Calu3 (cell line): ENCODE measurements at places on chromosomes 7 and 10. TPM values are rescaled to one million over a fixed set of nuclear protein-coding genes. Genes with fewer than 3 reads are reported as not detected.

The GIMAP2 gene
- total RNA-seq: 3.9 and 4.7 TPM in 2 replicates

The PRRT4 gene
- total RNA-seq: 0.15 TPM in 1 of 2 replicates, not detected in the other

- no peak for DNase-seq
These were observed 46.9 kb downstream of the PRPF18 start for GRCh38 chr10:13633689-13634088.

DNA sequence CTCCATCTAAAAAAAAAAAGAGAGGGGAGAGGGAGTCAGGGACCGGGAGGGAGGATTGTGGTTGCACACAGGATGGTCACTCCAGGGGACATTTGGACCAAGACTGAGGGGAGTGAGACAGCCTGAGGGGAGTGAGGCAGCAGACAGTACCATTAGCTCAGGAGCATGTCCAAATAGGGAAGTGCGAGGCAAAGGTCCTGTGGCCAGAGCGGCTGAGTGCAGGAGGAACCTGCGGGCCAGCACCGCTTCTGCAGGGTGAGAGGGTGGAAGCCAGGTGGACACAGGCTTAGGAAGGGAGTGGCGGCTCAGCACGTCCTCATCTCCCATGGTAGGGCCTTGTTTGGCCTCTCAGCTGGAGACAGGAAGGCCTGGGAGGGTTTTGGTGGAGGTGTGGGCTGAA, 48.9 kb upstream of the PFKFB3 start:
- DNase-seq: no peak

- DNase-seq: no peak
These were observed 19.8 kb upstream of the NUP205 start for GRCh38 chr7:135537905-135538304.
